Activated CD8-positive, alpha-beta memory T cell treated with anti-CD3 and anti-CD28 coated beads for 1 hour (primary cell): ENCODE measurements at places on chromosomes 2 and 18.

DNA sequence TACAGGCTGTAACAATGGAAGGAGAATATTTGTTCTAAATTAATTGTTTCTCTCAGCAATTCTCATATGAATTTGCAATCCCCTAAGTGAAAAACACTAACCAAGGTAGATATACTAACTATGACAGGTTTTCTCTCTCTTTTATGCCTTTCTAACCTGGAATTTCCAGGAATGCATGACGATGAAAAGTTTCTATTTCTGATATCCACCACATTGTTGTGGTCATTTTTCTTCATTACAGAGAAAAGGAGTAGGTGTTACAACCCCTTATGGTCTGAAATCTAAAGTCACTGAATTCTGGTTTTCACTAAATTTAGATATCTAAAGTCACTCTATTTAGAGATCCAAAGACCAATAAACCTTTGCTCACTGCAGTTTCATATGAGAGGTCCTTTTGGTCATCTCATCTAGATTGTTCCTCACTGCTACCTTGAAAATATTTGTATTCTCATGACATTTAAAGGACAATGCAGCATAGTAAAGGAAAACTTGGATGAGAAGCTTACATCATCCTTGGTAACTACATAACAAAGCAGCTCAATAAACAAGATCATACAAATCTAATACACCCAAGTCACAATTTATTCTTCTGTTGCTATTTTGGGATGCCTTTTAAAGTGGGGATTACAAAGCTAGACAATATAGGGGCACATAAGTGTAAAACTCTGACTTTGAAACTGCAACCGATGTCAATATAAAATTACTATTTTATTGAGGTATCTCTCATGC, 85.8 kb downstream of the TCF4 start:
- DNase-seq = no peak

DNA sequence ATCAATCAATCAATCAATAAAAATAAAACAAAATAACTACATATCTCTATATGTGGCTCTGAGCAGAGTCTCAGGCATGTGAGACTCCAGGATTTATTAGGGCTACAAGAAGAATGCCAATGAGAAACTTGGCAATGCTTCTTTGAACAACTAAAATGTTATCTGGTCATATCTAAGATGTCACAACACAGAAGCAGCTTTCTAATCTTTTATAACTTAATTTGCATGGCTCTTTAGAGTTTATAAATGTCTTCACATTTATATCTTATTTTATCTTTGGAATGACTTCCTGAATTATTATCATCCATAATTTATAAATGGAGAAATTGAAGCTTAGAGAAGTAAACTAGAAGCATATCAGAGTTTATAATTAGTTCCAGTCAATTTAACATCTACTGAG, 14.9 kb upstream of the MAP4K3 start:
- no peak for DNase-seq

DNA sequence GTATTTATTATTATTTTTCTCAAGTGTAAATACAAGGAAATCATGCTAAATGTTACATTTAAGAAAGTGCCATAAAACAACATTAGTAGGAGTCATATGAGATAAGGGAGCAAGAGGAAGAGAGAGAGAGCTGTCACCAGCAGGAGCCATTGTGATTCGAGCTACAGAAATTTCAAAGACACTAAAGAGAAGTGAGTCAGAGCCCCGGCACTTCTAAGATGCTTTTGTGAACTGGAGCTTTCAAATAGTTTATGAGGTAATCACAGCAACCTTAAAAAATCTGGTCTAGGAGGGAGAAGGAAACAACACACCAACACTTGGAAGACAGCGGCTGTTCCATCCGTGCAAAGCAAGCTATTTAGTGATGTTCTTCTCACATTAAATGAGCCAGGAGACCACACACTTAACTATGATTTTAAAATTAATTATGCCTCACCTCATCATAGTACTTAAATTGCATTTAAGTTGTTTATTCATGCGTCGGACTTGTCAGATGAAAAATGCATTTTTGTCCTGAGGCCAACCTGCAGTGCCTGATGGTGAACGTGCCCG, 382.7 kb upstream of the SALL3 start:
- DNase-seq = no peak

- no peak for DNase-seq
Observed at GRCh38 chr18:75638776-75639471, 211.4 kb upstream of the SMIM21 start.

GRCh38 chr2:85589982-85590791, 5.4 kb upstream of the RNF181 start:
- no peak for DNase-seq

- no peak for DNase-seq
Observed at GRCh38 chr18:9771261-9771976, 63.3 kb downstream of the RAB31 start.

GRCh38 chr2:85819811-85820510, 66.2 kb downstream of the ATOH8 start:
- DNase-seq = no peak

GRCh38 chr2:1591461-1591770, 152.9 kb downstream of the PXDN start:
- DNase-seq = no peak
